Femur (tissue), 1 donor: ENCODE measurements at places on chromosomes 7 and 10.

DNA sequence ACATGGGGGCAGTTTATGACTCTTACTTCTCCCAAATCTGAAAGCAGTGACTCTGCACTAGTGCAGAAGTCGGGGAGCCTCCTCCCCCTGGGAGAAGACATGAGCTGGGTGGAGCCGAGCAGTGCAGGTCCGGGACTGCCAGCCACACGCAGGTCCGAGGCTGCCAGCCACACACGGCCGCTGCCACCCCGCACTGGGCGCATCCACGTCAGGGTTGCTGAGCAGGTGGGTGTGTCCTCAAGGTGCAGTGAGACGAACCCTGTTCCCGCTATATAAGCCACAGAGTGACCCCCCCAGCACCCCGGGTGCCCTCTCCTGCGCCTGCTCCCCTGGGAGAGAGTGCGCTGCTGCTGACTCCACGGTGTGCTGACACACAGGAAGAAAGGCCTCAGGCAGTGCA lies 430.2 kb downstream of the PTPRN2 start:
- DNase-seq: no peak

- no peak for DNase-seq
These were observed 484.2 kb upstream of the CELF2 start for GRCh38 chr10:10533437-10533836.

DNA sequence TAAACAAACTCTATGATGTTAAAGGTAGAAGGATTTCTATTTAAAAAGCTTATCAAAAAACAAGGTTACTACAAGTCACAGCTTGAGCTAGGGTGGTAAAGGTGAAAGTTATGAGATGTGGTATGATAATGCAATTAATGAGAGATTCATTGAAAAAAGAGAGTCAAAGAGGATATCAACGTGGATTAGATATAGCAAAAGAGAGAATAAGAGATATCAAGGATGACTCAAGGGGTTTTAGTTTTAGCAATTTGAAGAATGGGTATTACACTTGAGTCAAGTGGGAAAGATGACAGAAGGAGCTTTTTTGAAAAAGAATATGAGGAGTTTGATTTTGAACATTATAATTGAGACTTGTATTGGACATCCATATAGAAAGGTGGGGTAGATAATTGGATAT lies 59.8 kb downstream of the NUTM2E start:
- no peak for DNase-seq

- DNase-seq: peak; percentile 67
These were observed 65.4 kb downstream of the TACC2 start for GRCh38 chr10:122054048-122055025.

GRCh38 chr7:124959676-124960075 lies 30.1 kb upstream of the POT1 start:
- no peak for DNase-seq

- DNase-seq: no peak
These were observed 15.4 kb upstream of the HIBADH start for GRCh38 chr7:27677912-27678612.

DNA sequence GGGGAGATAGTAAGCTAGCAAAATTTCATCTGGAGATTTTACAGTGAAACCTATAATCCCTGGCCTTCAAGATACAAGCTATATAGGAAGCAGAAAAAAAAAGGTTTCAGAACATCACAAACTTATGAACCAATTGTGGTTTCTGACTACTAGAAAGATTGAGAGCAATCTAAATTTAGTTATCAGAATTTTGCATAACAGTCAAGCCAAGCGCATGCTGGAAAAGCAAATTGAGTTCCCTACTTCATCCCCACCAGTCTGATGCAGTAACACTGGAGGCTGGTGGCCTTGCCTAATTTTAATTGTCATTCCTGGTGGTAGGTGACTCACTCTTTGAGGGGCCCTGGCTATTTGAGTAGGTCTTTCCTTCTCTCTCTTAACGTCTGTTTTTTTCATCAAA lies 46.3 kb upstream of the ELMO1 start:
- DNase-seq: no peak

DNA sequence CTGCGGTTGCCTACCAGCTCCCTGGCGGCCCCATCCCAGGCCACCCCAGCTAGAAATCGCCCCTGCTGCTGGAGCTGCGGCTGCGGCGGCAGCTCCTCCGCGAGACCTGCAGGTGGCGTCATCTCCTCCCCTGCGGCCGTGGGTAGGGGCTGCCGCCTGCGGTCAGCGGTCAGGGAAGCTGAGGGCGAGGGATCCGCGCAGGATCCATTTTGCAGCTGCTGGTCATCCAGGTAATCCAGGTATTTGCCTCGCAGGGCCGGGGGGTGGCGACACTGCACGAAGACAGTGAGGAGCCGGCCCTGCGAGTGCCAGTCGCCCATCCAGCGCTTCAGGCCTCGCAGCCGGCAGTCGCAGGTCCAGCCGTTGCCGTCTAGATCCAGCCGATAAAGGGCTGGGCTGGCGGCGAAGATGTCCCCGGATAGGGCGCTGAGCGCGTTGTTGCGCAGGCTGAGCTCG lies 1.5 kb downstream of the TRIL start:
- peak; percentile 76 for DNase-seq

- DNase-seq: no peak
These were observed 77.3 kb downstream of the EMX2 start for GRCh38 chr10:117619707-117620405.

- no peak for DNase-seq
These were observed 468.7 kb downstream of the KCNMA1 start for GRCh38 chr10:77168861-77169260.

GRCh38 chr10:75762431-75762802 lies 331.0 kb downstream of the LRMDA start:
- no peak for DNase-seq

DNA sequence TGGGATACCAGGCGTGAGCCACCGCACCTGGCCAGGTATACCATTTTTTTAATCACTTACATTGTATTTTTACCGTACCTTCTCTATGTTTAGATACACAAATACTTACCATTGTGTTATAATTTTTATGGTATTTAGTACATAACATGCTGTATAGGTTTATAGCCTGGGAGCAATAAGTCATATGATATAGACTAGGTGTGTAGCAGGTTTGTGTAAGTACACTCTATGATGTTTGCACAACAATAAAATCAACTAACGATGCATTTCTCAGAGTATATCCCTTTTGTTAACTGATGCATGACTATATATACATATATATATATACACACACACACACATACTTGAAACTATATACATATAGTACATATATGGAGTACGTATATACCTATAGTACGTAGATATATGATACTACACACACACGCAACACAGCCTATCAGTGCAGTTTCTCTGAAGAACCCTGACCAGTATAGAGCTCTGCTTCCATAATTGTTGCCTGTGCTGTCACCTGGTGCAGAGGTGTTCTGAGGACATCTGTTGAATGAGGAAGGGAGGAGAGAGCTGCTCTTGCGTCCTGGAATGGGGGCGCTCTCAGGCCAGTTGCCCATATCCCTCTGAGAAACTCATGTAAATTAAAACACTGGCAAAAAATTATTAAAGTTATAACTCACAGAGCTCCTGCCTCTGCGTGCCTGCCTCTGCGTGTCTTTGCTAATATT lies 315.3 kb downstream of the FGFR2 start:
- no peak for DNase-seq

- DNase-seq: no peak
These were observed 89.2 kb downstream of the DLG5 start for GRCh38 chr10:77837248-77837924.

- no peak for DNase-seq
These were observed 183.4 kb downstream of the HTR7 start for GRCh38 chr10:90674461-90674860.

DNA sequence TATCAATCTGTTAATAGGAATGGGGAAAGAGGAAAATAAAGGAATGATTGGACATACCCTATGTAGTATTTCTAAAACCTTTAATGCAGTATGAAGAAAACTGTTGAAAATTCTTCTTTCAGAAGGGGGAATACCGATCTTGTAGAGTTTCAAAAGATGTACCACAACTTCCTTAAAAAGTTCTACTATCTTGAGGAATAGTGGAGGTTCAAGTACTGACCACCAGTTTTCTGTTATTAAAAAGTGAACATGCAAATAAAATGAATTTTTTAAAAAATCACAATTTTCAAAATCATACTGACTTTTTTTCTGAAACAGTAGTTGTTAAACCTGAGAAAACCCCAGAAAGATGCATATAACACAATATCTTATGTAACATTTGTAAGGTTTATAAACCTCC lies 86.5 kb downstream of the HERC4 start:
- no peak for DNase-seq

- no peak for DNase-seq
These were observed 613.2 kb downstream of the SDK1 start for GRCh38 chr7:3914051-3914775.

GRCh38 chr10:125010362-125010761 lies 68.4 kb downstream of the ZRANB1 start:
- no peak for DNase-seq

GRCh38 chr7:19327018-19327417 lies 181.8 kb upstream of the FERD3L start:
- DNase-seq: no peak

DNA sequence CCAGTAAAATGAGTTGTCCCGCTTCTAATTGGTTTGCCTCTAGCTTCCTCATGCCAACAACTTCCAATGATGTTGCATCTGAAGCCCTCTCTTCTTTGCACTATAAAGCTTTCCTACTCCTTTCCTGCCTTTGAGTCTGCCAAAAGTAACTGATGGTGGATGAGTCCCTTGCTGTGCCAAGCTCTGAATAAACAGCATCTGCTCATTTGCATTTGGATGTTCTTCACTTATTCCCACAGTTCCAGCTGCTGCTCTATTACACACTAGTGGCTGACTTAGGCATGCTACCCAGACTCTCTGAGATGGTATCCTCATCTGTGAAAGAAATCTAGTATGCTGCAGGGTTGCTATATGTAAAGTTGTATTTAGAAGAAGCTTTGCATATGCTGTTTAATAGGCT lies 24.9 kb downstream of the SFR1 start:
- no peak for DNase-seq

DNA sequence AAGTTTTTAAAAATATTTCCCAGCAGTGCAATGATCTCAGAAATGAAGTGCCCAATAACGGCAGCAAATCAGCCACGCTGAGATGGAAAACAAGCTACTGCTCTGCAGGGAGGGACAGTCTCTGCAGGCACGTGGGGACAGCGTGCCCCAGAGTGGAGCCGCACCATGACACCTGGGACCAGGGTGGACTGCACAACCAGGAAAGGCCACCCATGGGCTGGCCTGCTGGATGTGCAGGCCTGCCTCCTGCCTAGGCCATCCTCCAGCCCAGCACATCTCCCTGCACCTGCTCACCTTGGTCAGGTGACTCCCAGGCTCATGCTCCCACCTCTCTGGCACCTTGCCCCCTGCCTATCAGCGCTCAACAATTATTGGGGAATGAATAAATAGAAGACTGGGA lies 80.4 kb downstream of the VSTM4 start:
- DNase-seq: no peak

- no peak for DNase-seq
These were observed 2.4 kb downstream of the BLVRA start for GRCh38 chr7:43760861-43761260.

- no peak for DNase-seq
These were observed 22.5 kb downstream of the PLPP4 start for GRCh38 chr10:120479506-120479905.

DNA sequence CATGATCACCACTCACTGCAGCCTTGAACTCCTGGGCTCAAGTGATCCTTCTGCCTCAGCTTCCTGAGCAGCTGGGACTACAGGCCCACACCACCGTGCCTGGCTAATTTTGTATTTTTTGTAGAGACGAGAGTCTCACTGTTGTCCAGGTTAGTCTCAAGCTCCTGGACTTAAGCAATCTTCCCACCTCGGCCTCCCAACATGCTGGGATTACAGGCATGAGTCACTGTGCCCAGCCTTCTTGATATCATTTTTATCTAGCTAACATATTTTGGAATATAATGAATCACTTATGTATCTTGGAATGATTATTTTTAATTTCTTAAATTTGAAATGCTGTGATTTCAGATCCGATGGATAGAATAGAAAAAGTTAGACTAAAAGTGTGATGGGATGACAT lies 18.4 kb downstream of the ARL4A start:
- no peak for DNase-seq

DNA sequence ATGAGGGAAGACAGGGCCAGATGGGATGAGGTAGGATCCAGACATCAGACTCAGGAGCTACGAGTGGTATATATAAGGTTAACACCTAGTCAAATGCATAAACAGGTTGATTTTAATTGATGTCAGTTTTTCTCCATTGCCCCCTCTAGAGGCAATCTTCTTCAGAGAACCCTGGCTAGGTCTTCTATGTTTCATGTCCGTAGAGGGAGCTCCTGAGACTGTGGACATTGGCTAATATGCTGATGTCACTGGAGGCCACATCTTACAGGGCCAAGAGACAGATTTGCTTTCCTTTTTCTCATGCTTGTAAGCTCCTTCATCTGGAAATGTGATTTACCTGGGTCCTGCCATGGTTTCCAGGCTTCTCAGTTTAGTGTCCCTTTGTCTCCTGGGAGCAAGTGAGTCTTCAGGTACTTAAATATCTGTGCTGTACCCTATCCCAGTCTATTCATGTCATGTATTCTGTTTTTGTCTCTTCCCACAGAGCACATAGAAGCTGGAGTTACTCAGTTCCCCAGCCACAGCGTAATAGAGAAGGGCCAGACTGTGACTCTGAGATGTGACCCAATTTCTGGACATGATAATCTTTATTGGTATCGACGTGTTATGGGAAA lies 161.6 kb upstream of the PRSS1 start:
- no peak for DNase-seq

DNA sequence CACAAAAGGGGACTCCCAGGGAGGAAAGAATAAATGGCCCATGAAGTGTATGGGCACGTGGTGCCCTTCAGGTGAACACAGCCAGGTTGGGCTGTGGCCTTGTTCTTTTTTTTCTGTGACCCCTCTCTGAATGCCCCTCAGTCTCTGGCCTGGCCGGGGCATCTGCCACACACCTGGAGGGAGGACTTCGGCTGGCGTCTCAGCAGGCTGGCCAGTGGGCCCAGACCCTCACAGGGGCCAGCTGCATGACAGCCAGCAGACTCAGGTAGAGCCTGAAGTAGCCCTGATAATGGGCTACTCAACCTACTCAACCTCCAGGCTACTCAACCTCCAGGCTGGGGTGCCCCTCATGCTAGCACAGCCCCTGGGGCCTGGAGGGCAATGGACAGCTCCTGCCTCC lies 9.8 kb upstream of the CAMK2B start:
- no peak for DNase-seq

- DNase-seq: no peak
These were observed 21.8 kb upstream of the MYL7 start for GRCh38 chr7:44162785-44163395.

DNA sequence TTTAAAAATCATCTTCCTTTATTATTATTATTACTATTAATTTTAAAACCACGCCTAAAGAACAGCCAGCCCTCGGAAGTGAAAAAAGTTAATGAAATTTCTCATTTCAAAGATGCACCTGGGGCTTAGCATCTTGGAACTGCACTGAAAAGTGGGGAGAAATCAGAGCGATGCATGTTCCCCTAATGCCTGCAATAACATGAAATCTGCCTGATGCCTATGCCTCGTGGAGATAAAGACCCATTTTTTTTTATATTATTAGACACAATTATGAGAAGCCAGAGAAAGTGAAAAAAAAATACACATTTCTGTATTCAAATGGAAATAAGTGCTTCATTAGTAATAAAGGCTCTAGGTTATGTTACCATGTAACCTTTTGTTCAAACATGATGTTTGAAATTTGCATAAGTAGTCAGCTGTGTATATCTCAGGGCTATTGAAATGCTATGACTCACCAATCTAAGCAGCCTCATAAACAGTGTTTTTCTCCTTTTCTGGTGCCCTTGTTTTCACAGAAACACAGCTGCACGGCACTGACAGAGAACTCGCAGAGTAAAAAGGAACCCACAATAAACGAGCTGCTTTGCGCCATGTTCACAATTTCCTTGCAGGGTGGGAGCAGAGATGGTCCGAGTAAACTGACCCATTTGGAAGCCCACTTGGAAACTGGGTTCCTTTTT lies 175.8 kb upstream of the PRKCQ start:
- DNase-seq: no peak

GRCh38 chr7:135160098-135160857 lies 10.2 kb downstream of the CYREN start:
- DNase-seq: no peak
